ENCODE measurements at places on chromosomes 3 and 15. TPM values are rescaled to one million over a fixed set of nuclear protein-coding genes. Genes with fewer than 3 reads are reported as not detected.

DNA sequence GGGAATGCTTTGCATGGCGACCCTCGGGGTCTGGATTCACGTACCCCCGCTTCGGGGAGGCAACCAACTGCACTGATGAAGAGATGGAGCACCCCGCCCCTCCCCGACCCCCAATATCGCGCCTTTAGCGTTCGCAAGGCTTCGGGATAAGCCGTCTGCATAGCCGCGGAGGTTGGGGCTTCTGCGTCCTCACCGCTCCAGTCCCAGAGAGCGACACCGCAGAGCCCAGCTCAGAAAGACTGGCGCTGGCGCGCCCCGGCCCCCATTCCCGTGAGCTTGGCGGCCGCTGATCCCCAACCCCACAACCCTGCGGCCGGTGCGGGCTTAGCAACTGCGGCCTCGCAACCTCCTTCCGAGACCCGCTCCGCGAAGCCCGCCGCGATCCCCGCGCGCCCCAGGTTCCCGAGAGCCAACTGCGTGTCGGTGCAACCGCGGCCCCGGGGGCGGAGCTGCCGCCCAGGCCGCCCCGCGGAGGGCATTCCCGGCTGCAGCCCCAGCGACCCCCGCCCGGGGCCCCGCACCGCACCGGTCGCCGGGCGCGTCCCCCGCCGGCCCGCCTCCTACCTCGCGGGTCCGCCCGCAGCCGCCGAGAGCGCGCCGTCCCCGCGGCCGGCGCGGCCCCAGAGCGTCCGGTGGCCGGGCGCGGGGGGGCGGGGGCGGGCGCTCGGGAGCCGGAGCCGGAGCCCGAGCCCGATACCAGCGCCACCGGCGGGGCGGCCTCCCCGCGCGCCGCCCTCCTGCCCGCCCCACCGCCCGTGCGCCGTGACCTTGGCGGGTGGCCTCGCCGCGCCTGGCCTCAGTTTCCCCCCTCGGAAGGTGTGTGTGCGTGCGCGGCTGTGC is 79.5 kb downstream of the IQSEC1 start:
- H3K27ac ChIP-seq = peak overlapping the region; percentile 98
- DNase-seq = no peak
- H3K36me3 ChIP-seq = no peaks in the 10 kb centered on the region
- peaks cover 42% of the 10 kb centered on the region for H3K4me1 ChIP-seq
- H3K27me3 ChIP-seq = no peaks in the 10 kb centered on the region

- no peaks in the 10 kb centered on the region for H3K36me3 ChIP-seq
- peaks cover 43% of the 10 kb centered on the region for H3K4me1 ChIP-seq
- DNase-seq = no peak
- no peak overlapping the region for H3K27ac ChIP-seq
- no peaks in the 10 kb centered on the region for H3K27me3 ChIP-seq
- H3K4me3 ChIP-seq = no peak overlapping the region
These were observed 55.2 kb downstream of the PLD1 start for GRCh38 chr3:171755015-171755589.

DNA sequence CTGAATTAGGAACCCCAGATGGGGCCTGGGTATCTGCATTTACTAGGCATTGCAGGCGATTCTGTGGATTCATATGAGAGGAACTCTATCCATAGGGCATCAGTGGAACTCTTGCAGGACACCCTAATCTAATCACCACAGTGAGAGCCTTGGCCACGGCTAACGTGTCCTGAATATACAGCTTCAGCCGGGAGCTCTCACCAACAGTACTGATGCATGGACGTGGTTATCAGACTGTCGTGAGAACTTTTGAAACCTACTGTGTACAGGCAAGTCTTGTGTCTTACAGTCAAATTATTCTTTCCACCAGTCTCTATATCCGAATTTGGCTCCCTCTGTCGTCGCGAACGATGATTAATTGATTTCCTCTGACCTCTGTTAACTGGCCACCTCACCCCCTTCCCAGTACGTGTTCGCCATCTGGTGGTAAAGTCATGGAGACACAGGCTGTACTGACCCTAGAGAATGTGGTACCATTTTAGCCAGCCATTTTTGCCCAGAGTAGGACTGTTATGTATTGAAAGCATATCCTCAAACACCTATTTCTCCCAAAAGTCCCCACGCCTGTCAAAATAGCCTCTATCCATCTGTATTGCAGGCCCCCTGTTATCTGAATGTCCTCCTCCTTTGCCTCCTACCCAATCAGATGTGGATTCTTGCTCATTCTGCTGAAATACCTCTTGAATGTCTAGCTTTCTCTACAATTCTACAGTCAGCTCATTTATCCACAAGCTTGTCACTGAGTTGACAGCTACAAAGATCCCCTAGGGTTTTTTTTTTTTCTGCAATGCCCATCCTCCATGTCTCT is 39.7 kb downstream of the GLDN start:
- no peaks in the 10 kb centered on the region for H3K36me3 ChIP-seq
- peak; percentile 78 for DNase-seq
- no peak overlapping the region for H3K4me3 ChIP-seq
- H3K27ac ChIP-seq = no peak overlapping the region
- H3K27me3 ChIP-seq = no peaks in the 10 kb centered on the region

DNA sequence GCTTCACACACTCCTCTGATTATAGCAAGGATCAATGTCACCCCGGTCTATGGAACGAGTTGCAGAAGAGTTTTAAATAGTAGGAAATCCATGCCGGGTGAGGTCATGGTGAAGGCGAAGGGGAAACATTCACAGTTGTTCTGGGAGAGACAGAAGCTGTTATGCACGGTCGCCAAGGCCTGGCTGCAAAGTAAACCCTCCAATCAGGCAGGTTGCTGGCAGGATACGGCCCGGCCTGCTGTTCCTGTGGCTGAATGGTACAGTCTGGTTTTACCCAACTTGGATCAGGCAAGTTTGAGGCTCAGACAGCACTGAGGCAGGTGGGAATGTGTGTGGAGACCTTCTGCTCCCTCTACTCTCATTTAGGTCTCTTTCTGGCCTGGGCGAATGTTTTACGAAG is 45.3 kb upstream of the ATP2B2 start:
- no peaks in the 10 kb centered on the region for H3K27me3 ChIP-seq
- no peak overlapping the region for H3K4me3 ChIP-seq
- no peaks in the 10 kb centered on the region for H3K36me3 ChIP-seq
- DNase-seq = peak; percentile 44

- H3K27me3 ChIP-seq = no peaks in the 10 kb centered on the region
- H3K4me3 ChIP-seq = no peak overlapping the region
- no peak for DNase-seq
- H3K4me1 ChIP-seq = no peaks in the 10 kb centered on the region
These were observed 24.3 kb downstream of the ARHGAP11B start for GRCh38 chr15:30650012-30650929.

DNA sequence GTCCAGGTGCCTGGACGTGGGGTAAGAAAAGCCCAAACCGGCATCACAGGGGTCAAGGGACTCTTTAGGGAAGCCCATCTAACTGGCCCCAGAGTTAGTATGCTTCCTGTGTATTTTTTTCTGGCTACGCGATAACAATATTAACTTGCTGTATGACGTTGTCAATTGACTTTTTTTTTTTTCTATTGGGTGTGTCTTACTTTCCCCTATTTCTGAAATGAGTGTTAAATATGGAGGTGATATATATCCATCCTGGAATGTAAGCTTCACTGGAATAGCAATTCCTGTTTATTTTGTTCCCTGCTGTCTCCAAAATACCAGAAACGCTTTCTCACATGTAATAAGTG is 598 bp upstream of the GMNC start:
- DNase-seq = no peak
- H3K36me3 ChIP-seq = no peaks in the 10 kb centered on the region
- peak overlapping the region; percentile 83 for H3K27ac ChIP-seq
- H3K4me1 ChIP-seq = no peaks in the 10 kb centered on the region
- H3K4me3 ChIP-seq = peak overlapping the region; percentile 75
- no peaks in the 10 kb centered on the region for H3K27me3 ChIP-seq

- H3K36me3 ChIP-seq = no peaks in the 10 kb centered on the region
- DNase-seq = no peak
- no peaks in the 10 kb centered on the region for H3K27me3 ChIP-seq
- no peak overlapping the region for H3K27ac ChIP-seq
These were observed 29.1 kb upstream of the ELP6 start for GRCh38 chr3:47542471-47543173.

DNA sequence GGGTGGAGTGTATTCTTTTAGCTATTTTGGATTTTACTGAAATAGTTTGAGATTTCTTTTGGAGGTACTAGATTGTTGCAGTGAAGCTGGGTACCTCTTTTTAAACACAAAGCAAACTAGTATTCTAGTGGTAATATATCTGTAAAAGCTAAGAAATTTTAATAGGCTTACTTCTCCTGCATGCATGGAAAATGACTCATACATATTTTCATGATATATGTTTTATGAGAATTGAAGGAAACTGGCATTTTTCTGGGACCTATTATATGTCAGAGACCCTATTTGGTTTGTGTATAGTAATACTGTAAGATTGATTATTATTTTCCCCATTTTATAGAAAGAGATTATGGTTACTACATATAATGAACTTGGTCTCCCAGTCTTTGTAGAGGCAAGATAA is 851.0 kb downstream of the DIPK2A start:
- H3K27me3 ChIP-seq = no peaks in the 10 kb centered on the region
- H3K27ac ChIP-seq = no peak overlapping the region
- no peaks in the 10 kb centered on the region for H3K36me3 ChIP-seq
- H3K4me3 ChIP-seq = no peak overlapping the region

DNA sequence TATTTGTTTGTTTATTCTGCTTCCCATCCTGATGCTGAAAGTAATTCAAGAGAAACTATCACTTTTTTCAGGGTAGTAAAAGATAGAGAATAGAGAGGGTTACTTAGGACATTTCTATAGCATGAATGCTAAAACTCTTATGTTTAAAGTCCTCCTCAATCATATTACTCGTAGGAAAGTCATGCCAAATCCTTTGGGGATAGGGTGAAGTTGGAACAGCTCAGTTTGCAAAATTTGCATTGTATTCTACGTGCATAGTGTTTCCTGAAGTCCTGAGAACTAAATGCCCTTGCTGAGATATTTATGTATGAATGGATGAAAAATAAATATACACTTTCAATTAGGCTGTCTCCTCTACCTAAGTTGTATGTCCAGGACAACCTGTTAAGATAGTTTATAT is 14.6 kb downstream of the PLSCR5 start:
- H3K4me1 ChIP-seq = no peaks in the 10 kb centered on the region
- H3K36me3 ChIP-seq = no peaks in the 10 kb centered on the region
- H3K27ac ChIP-seq = no peak overlapping the region
- no peaks in the 10 kb centered on the region for H3K27me3 ChIP-seq

DNA sequence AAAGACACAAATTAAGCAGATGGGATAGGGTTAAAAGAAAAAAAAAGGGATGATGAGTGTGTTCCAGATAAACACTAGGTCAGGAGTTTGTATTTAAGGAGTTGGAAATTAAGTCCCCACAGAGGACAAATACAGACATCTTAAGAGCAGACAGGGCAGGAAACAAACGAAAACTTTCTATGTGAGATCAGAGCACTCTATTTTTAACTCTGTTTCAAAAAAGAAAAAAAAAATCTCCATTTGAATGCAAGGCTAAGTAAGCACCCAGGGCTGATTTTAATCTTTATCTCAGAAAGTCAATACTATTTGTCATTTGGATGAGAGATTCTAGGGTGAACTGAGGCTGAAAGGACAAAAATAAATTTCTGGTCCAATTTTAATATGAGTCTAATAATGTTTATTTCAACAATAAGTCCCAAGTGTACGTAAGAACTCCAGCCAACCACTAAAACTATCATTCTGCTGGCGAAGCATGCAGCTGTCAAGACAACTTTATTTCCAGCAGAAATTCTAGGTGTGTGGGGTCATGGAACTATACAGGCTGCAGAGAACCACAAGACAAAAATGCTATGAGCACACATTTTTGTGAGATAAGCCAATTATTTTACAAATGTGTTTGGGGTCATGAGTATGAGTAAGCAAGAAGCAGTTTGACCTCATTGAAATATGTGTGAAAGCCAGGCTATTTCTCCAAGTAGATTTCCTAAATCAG is 186.1 kb downstream of the FMN1 start:
- H3K4me3 ChIP-seq = no peak overlapping the region
- no peaks in the 10 kb centered on the region for H3K4me1 ChIP-seq
- no peaks in the 10 kb centered on the region for H3K36me3 ChIP-seq
- no peaks in the 10 kb centered on the region for H3K27me3 ChIP-seq
- no peak for DNase-seq
- no peak overlapping the region for H3K27ac ChIP-seq

DNA sequence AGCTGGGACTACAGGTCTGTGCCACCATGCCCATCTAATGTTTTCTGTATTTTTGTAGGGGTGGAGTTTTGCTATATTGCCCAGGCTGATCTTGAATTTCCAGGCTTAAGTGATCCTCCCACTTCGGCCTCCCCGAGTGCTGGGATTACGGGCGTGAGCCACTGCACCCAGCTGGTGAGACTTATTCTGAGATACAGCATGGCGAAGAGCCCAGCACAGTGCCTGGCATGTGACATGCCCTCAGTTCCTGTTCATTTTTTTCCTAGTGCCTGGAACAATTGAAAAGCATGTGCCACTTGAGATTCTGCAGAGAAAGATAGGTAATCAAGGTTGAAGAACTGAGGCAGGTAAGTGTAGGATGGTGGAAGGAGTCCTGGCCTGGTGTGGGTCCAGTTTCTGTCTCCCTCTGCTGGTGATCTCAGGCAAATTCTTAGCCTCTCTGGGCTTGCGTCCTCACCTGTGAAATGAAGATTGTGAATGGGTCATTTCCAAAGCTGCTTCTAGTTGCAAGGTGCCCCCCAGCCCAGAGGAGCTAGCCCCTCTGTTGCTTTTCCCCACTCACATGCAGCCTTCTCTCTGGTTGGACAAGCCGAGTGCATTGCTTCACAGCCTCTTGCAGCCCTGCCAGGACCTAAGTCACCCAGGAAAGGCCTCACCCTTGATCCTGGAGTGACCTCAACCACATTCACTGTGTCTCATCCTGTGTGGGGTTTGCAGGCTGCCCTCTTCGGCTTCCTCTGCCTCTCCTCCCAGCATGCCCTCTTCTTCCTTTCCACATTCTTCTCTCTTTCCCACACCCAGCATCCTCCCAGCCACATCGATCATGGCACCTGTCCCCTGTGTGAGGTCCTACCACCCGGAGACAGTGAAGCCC is 4.3 kb upstream of the RHCG start:
- DNase-seq = no peak
- H3K36me3 ChIP-seq = no peaks in the 10 kb centered on the region
- no peak overlapping the region for H3K4me3 ChIP-seq
- no peak overlapping the region for H3K27ac ChIP-seq

The LOXL1 gene
- 59.0 TPM for total RNA-seq

The GOLGA8K gene
- not detected for total RNA-seq

The BSN gene
- 0.63 TPM for total RNA-seq

The GOLGA8J gene
- total RNA-seq = not detected

The GREM1 gene
- not detected for total RNA-seq
